ENCODE measurements at places on chromosomes 13 and 19.

DNA sequence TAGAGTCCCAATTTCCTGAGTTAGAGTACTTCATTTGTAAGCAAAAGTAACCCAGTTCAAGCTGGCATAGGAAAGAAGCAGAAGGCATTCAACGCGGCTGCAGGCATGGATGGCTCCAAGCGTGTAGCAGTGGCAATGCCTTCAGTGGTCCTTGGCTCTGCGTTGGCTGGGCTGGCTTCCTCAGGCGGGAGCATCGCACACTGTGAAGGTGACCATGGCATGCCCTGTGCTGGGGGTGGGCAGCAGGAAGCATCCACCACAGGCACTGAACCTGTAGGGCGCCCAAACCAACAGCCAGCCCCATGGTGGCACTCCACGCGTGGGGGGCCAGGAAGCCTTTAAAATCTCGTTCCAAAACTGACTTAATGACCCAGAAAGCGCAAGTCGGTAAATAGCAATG, 53.6 kb upstream of the SPACA7 start:
- no peak for DNase-seq

DNA sequence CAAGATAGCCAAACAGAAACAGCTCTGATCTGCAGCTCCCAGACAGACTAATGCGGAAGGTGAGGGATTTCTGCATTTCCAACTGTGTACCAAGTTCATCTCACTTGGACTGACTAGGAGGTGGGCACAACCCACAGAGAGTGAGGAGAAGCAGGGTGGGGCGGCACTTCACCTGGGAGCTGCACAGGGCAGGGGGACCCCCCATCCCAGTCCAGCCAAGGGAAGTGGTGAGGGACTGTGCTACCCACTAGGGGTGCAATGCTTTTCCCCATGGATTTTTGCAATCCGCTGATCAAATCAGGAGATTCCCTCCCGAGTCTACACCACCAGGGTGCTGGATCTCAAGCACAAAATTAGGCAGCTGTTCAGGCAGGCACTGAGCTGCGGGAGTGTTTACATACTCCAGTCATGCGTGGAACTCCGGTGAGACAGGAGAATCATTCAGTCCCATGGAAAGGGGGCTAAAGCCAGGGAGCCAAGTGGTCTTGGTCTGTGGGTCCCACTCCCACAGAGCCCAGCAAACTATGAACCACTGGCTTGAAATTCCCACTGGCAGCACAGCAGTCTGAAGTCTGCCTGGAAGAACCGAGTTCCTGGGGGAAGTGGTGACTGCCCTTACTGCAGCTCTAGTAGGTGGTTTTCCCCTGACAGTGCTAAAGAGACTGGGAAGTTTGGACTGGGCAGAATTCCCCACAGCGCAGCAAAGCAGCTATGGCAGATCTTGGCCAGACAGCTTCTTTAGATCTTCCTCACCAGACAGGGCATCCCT, 85.1 kb upstream of the UFM1 start:
- no peak for DNase-seq

DNA sequence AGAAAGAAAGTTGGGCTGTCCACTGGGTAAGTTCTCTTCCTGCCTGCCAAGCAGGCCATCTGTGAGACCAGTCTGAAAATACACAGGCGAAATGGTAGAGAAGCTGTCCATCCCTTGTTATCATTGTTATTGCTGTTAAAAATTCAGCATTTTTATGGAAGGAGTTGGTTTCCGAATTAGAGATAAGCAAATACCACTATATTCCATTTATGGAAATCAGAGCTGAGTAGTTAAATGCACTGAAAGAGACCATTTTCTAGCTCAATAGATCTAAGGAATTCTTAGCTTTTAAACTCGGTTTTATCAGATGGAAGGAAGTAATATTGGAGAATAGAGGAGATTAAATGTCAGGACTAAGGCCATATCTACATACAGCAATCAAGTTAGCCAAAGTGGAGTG, 40.7 kb downstream of the MZT1 start:
- no peak for DNase-seq

- DNase-seq: no peak
These were observed 11.3 kb downstream of the ZNF43 start for GRCh38 chr19:21824679-21825078.

GRCh38 chr13:32254416-32254815, 60.7 kb downstream of the ZAR1L start:
- no peak for DNase-seq

DNA sequence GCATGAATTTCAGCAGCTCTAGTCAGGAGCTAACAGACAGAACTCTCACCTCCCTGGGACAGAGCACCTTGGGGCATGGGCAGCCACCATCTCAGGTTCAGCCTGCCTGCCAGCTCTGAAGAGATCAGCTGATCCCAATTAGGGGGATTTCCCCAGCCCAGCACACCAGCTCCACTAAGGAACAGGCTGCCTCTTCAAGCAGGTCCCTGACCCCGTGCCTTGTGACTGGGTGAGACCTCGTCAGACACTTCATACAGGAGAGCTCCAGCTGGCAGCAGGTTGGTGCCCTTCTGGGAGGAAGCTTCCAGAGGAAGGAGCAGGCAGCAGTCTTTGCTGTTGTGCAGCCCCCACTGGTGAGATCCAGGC, 84.5 kb upstream of the UFM1 start:
- no peak for DNase-seq

- no peak for DNase-seq
These were observed 179.4 kb downstream of the KLF12 start for GRCh38 chr13:73954808-73955207.

- DNase-seq: no peak
These were observed 2.3 kb downstream of the TGFBR3L start for GRCh38 chr19:7916955-7917266.

DNA sequence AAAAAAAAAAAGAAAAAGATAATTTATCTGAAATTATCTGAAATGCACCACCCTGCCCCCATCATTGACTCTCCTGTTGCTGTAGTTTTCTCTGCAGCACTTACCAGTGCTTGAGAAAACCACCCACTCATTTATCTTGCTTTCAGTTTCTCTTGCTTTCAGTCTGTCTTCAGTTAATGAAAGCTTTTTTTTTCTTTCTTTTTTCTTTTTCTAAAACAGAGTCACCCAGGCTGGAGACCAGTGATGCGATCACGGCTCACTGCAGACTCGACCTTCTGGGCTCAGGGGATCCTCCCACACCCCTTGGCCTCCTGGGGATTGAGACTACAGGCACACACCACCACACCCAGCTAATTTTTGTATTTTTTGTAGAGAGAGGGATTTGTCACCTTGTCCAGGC, 4.3 kb upstream of the ACP5 start:
- DNase-seq: peak; percentile 78

DNA sequence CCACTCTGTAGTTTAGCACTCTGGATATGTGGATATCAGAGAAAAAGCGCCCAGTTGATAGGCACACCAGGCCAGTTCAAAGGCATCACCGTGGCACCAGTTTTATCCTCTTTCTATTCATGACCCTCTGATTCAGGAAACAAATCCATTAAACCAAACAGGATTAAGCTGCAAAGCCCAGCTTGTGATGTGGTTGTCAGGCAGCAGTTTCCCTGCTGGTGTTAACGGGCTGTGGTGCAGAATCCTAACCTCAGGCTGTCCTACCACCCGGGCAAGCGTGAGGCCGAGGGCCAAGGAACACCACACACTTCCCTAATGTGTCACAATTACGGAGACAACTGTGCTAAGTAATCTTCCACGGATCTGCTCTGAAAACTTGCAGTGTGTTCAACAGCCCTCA, 209.1 kb downstream of the OLFM4 start:
- DNase-seq: no peak

DNA sequence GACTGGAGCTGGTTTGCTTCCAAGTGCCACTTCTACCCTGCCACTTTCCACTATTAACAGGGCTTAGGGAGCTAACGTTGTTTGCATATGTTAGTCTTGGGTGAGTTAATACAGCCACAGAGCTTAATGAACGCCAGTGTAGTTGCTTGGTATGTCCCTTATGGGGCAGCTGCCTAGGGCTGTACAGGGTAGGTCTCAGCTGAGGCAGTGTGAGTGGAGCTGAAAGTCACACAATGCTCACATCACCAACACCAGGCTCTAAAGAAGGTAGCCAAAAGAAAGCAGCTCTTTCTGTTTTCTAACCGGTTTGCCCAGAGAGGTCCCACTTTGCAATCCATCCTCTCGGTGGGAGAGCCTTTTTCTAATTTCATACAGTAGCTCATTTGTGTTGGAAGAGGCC, 186.2 kb downstream of the RGCC start:
- no peak for DNase-seq

DNA sequence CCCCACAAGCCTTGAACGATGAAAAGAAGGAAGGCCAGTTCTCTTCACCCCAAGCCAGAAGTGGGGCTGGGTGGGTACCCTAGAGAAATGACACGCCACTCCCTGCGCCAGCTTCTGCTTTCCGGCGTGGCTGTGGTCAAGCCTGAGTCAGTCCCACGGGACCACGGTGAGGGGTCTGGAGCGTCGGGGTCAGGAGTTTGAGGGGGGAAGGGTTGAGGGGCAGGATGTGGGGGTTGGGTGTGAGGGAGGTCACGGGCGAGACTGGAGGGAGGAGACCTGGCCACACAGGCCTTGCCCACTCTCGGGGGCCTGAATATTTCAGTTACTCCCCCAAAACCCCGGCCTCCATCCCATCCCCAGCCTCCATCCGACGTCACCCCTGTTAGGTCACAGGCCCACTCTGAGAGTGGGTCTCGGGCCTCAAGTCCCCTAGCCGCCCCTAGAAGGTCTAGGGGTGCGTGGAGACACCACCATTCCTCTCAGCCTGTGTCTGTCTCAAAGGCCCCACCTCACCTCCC, 500 bp upstream of the IFI30 start:
- DNase-seq: peak; percentile 52

DNA sequence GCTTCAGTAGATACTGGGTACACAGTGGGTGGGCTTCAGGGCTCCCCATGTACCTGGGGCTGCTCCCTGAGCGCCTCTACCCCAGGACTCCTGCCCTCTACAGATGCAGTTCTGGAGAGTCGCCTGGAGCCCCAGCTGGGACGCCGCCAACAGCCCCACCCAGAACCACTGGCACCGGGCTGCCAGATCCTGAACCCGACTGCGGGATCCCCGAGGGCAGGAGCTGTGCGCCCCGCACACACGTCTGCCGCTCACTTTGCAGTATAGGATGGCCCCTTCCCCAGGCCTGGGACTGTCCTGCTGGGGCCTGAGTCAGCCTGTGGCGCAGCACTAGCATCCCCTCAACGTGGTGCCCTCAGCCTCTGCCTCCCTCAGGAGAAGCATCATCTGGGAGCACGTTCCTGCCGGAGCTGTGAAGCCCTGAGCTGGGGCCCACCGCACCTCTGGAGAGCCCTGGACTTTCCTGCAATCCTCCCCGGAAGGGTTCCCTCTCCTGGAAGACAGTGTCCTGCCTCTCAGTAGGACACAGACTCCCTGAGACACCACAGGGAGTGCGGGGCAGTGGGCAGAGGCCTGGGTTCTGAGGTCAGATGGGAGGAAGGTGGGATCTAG, 3.7 kb downstream of the REXO1 start:
- no peak for DNase-seq

GRCh38 chr13:37340901-37341670, 235.6 kb upstream of the CSNK1A1L start:
- DNase-seq: no peak

- DNase-seq: no peak
These were observed 140.5 kb upstream of the ZNF536 start for GRCh38 chr19:30231408-30232318.

DNA sequence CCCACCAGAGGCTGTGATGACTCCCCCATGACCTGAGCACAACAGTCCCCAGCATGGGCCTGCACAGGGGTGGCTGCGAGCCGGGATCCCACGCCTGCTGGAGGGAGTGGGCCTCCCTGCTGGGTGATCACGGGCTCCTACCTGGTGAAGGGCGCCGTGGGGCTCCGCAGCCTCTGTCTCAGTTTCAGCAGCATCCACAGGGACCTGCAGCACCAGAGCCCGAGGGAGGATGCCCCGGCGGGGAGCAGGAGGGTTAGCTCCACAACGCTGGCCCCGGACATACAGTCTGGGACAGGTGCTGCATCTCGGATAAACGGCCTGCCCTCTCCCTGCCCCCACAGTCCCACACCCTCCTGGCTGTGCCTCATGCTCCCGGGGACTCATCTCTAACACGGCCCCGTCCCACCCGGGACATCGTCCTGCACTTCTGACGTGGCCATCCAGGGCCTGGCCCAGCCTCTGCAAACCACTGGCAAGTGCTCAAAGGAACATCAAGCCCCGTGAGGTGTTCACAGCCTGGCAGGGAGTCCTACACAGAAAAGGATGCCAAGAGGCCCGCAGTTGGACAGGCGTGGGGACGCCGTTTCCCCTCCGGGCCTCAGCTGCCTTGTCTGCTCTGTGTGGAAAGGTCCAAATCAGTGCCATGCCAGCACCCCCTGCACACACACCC, 10.5 kb downstream of the PEX11G start:
- no peak for DNase-seq

GRCh38 chr13:111852725-111853518, 214.0 kb upstream of the SOX1 start:
- DNase-seq: no peak

- DNase-seq: no peak
These were observed 51.6 kb upstream of the EHD2 start for GRCh38 chr19:47661611-47662010.

GRCh38 chr19:7602240-7602934, 6.7 kb downstream of the CAMSAP3 start:
- DNase-seq: no peak

- DNase-seq: no peak
These were observed 22.0 kb downstream of the LHFPL6 start for GRCh38 chr13:39580881-39581575.

DNA sequence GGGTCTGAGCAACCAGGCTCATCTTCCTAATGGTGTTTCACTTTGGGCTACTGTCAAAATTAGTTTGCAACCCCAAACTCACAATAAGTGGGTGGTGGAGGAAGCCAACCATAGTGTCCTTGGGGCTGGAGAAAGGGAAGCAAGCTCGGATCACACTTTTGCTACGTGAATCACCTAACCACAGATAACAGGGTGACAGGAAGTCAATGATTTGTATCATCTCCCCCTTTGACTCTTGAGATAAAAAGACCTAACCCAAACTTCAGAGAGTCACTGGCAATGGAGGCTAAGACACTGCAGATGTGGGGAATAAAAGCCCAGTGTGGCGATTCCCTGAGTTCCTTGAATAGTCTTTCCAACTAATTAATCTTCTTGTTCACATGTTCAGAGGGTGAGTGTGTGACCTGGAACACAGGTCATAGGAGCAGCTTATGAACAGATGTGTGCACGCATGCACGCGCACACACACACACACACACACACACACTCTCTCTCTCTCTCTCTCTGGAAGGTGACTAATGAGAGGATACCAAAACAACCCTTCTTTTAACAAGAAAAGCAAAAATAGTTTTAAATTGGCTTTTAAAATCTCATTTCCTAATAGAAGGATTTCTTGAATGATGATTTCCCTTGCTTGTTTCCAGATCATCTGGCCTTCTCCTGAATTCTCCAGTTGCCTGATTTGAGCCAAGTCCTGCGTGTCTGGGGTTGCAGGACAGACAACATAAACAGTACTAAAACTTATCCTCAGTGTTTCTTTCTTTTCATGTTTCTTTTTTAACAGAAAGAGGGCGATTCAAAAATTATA, 21.2 kb upstream of the DOCK9 start:
- DNase-seq: no peak

GRCh38 chr19:29927944-29928625, 14.0 kb upstream of the URI1 start:
- DNase-seq: no peak

GRCh38 chr19:15769586-15769985, 17.9 kb upstream of the OR10H5 start:
- DNase-seq: no peak

Measured in memory B cell (primary cell).